ENCODE measurements at places on chromosomes 4 and X.

DNA sequence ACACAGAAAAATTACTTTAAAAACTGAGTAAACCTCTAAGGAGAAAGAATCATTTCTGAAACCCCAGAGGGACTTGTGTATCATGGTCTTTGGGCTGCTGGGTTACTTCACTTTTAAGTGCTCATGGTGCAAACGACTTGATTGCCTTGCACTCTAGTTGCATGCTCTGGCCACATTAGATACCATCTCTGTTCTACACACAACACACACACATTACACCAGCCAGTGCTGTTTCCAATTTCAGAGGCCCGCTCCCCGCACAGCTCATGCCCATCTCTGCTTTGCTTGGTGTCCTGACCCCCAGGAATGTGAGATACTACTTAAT, 2.1 kb downstream of the PPP3CA start:
- DNase-seq: no peak

DNA sequence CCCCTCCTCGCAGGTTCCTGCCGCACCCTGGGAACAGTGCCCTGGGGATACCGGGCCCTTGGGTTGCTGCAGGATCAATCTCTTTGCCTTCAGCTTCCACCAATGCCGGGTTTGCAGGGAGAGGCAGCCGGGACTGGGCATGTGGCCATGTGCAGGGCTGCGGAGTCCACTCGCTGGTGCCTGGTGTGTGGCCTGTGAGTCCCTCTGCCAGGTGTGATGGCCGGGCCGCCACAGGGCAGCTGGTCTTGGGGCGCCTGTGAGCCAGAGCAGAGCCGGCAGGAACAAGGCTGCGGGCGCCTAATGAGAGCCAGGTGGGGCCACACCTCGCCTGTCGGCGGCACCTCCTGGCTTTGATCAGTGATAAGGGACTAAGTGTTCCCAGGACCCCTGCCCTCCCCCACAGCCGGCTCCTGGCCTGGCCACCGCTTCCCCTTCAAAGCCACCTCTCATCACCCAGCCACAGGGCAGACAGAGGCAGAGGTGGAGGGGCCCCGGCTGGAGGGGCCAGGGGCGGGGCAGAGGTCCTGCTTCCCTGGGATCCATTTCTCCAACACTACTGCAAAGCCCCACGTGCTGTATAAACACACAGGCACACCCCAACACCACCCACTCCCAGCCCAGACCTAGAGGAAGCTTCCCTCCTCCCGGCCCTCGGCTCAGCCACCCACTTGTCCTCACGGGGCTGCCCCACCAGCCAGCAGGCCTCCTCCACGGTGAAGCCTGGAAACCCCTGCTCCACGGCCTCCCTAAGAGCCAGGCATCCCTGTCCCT, 132.7 kb downstream of the CPZ start:
- DNase-seq: peak; percentile 5

- DNase-seq: no peak
These were observed 94.9 kb upstream of the SHISA3 start for GRCh38 chr4:42302348-42302747.

DNA sequence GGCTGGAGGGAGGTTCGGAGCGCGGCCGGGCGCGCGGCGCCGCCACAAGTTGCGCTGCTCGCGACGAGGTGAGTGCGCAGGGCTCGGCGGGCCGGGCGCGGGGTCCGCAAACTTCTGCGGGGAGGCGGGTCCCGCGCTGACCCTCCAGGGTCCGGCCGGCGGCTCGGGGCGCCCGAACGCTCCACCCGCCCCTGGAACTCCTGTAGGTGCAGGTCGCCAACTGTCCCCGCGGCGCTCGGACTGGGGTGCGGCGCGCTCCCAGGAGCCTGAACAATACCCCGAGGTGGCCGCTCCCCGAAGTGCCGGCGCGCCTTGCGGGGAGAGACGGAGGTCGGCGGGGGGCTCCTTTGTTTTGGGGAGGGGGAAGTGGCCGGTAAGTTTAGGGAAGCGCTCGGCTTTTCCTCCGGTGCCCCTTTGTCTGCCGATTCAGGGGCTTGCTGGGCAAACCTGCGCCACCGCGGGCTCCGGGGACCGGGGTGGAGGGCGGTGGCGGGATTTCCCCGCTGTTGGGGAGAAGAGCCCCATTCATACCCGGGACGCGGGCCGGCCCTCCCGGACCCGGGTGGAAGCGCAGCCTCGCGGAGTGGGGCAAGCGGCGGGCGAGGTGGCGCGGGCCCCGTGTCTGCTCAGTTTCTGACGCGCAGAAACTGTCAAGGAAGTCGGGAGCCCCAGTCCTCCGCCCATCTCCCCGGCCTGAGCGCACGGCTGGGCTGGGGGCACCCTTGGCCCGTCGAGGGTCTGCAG, 694 bp downstream of the TBL1X start:
- DNase-seq: peak; percentile 12

GRCh38 chr4:26418107-26418506, 72.2 kb downstream of the CCKAR start:
- DNase-seq: no peak

GRCh38 chr4:52704661-52705060, 45.6 kb upstream of the USP46 start:
- no peak for DNase-seq

- no peak for DNase-seq
These were observed 78.9 kb downstream of the STARD8 start for GRCh38 chrX:68726366-68726765.

GRCh38 chrX:42442745-42443144, 335.2 kb downstream of the PPP1R2C start:
- no peak for DNase-seq

DNA sequence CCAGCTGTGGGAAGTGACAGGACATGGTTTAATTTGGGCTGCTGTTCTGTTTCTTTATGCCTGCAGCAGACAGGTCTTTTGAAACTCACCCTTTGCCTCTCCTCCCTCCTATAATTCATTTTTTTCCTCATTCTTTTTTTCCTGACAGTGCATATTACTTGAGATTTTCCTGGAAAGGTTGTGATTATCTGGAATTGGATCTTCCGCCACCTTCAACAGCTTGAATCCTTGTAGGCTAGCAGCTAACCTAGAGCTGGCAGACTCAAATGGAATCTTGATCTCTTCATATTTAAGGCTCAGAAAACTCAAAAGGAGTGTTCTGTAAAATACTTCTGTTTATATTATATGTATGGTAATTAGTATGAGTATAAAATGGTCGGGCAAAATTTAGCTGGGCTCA, 49.3 kb upstream of the CLCN4 start:
- no peak for DNase-seq

- no peak for DNase-seq
These were observed 610.6 kb upstream of the DIPK2B start for GRCh38 chrX:45811326-45811725.

- no peak for DNase-seq
These were observed 59.1 kb downstream of the FBXW7 start for GRCh38 chr4:152476796-152477195.

GRCh38 chr4:22237846-22238494, 277.9 kb downstream of the ADGRA3 start:
- no peak for DNase-seq

GRCh38 chr4:102036619-102037376, 246.3 kb downstream of the BANK1 start:
- DNase-seq: no peak

- DNase-seq: no peak
These were observed 331.1 kb upstream of the NR3C2 start for GRCh38 chr4:148773313-148773712.

DNA sequence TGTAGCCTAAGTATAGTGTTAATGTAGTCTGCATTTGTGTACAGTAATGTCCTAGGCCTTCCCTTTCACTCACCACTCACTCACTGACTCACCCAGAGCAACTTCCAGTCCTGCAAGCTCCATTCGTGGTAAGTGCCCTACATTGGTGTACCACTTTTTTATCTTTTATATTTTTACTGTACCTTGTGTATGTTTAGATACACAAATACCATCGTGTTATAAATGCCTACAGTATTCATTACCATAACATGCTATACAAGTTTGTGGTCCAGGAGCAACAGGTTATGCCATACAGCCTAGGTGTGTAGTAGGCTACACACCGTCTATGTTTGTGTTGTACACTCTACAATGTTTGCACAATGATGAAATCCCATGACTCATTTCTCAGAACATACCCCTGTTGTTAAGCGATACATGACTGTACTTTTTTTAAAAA, 15.4 kb downstream of the TSPAN5 start:
- no peak for DNase-seq

GRCh38 chr4:123966990-123967769, 570.6 kb downstream of the SPRY1 start:
- no peak for DNase-seq

Data from gastrocnemius medialis (tissue), 4 donors.